AG08396 (cell line): ENCODE measurements at places on chromosomes 3 and 15.
A peak's percentile ranks its signal among the peaks of the same experiment; 100 is the strongest.

DNA sequence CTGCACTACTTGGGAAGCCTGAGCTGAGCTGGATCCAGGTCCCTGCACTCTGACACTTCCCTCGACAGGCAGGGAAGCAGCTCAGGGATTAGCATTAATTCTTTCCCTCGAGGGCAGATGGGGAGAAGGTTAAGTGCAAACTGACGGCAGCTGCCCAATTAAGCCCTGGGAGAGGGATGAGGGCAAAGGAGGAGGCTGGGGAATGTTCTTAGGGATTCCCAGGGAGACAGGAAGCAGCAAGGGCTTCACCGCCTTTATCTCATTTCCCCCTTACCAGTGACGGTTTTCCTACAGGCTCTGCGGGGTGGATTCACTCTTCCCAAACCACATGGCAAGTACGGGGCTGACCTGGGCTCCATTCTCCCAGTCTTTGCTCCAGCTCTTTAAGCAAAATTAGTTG, 519.0 kb upstream of the PROK2 start:
- no peak for DNase-seq

GRCh38 chr3:105891101-105891500, 22.3 kb upstream of the CBLB start:
- DNase-seq = no peak

GRCh38 chr3:18405141-18405540, 20.0 kb downstream of the SATB1 start:
- no peak for DNase-seq

GRCh38 chr15:56036546-56037067, 43.2 kb upstream of the NEDD4 start:
- DNase-seq = no peak

DNA sequence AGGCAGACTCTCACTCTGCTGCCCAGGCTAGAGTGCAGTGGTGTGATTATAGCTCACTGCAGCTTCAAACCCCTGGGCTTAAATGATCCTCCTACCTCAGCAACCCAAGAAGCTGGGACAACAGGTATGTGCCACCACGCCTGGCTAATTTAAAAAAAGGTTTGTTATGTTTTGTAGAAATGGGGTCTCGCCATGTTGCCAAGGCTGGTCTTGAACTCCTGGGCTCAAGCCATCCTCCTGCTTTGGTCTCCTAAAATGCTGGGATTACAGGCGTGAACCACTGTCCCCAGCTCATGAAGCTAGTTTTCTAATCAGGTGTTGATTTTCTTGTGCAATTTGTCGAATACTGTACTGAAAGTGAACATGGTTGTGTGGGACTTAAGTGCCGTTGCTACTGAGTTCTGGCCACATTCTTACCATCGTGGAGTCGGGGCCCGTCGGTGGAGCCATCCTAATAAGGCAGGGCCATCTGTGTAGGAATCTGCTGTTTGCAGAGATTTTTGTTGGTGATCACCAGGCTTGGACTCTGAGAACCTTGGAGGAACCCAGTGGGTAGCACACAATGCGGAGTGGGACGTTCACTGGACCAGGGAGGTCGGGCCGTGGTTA, 193.2 kb downstream of the GOLGA6L6 start:
- DNase-seq = no peak

- DNase-seq = no peak
Measured at GRCh38 chr3:53554559-53555067, 60.2 kb downstream of the CACNA1D start.

GRCh38 chr15:82554351-82554750, 14.1 kb upstream of the RPS17 start:
- no peak for DNase-seq

GRCh38 chr3:136694321-136694720, 57.9 kb downstream of the STAG1 start:
- no peak for DNase-seq

- no peak for DNase-seq
Measured at GRCh38 chr15:98900356-98900755, 107.2 kb downstream of the PGPEP1L start.

DNA sequence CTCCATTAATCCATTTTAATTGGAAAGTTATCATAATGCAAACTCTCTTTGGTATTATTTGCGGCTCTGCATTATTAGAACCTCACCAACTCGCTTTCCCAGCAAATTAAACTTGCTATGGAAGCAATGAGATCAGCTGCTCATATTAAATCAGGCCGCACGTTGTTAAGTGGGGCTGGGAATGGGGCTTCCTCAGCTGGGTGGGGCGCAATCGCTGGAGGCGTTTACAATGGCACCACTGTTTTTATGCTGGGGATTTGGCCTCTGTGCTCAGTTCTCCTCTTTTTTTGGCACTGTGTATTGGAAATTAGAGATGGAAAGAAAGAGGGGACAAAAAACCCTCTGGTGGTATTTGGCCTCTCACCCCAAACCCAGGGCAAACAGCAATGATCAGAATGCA, 72.2 kb downstream of the RPLP1 start:
- no peak for DNase-seq

GRCh38 chr15:60751985-60752952, 273.3 kb upstream of the ICE2 start:
- peak; percentile 57 for DNase-seq

GRCh38 chr3:36653095-36653494, 111.3 kb downstream of the DCLK3 start:
- no peak for DNase-seq

- no peak for DNase-seq
Measured at GRCh38 chr3:13213911-13214846, 140.9 kb upstream of the IQSEC1 start.

GRCh38 chr3:52240059-52240885, 1.3 kb upstream of the TWF2 start:
- peak; percentile 88 for DNase-seq

GRCh38 chr3:56621681-56622080, 61.4 kb downstream of the TASOR start:
- DNase-seq = no peak

- peak; percentile 20 for DNase-seq
Measured at GRCh38 chr15:62601777-62602545, 436.9 kb upstream of the C2CD4B start.

GRCh38 chr15:85049805-85050204, 68.1 kb downstream of the PDE8A start:
- no peak for DNase-seq

GRCh38 chr3:88960019-88960418, 147.4 kb upstream of the EPHA3 start:
- no peak for DNase-seq

- no peak for DNase-seq
Measured at GRCh38 chr3:134336587-134336986, 37.7 kb downstream of the AMOTL2 start.

- DNase-seq = no peak
Measured at GRCh38 chr3:195105389-195105788, 165.6 kb downstream of the XXYLT1 start.

- no peak for DNase-seq
Measured at GRCh38 chr3:126398423-126399350, 4.0 kb downstream of the CFAP100 start.

GRCh38 chr3:55458181-55458790, 28.8 kb downstream of the WNT5A start:
- no peak for DNase-seq

- DNase-seq = no peak
Measured at GRCh38 chr3:191523148-191523547, 62.2 kb downstream of the PYDC2 start.

GRCh38 chr3:134253475-134254226, 3.0 kb upstream of the RYK start:
- no peak for DNase-seq

GRCh38 chr15:93141371-93141794, 52.4 kb upstream of the RGMA start:
- DNase-seq = no peak

- no peak for DNase-seq
Measured at GRCh38 chr3:24845524-24846155, 351.0 kb upstream of the THRB start.

GRCh38 chr15:62739507-62739906, 303.0 kb upstream of the TPM1 start:
- DNase-seq = peak; percentile 55

DNA sequence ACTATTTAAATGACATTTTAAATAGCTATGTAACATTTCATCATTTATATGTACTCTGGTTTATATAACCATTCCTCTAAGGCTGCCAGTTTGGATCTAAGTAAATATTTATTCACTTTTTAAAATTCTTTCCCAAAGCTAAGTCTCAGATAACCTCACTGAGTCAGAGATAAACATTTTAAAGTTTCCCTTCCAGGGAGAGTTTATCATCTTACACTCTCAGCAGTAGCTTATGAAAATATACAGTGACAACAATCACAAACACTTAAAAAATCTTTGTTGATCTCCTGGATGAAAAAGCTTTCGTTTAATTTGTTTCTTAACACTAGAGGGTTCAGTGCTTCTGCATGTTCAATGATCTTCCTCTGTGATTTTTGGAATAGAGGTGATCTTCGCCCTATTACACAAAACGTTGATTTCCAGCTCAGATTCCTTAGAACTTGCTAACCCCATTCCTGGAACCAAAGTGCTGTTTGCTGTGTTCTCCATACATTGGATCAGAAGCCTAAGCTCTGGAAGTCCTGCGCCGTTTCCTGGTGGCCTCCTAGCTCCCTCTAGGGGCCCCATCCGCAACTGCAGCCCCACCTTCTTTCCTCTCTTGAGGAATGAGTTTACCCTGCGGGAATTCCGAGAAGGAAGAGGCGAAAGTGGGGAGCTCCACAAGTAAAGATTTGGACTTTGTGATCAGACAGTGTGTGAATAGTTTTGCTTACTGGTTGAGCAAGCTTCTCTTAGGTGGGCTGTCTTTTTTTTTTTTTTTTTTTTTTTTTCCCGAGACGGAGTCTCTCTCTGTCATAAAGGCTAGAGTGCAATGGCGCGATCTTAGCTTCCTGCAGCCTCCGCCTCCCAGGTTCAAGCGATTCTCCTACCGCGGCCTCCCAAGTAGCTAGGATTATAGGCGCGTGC, 29.3 kb upstream of the SACM1L start:
- DNase-seq = peak; percentile 75

GRCh38 chr15:38944536-38944935, 379.9 kb upstream of the RASGRP1 start:
- no peak for DNase-seq

DNA sequence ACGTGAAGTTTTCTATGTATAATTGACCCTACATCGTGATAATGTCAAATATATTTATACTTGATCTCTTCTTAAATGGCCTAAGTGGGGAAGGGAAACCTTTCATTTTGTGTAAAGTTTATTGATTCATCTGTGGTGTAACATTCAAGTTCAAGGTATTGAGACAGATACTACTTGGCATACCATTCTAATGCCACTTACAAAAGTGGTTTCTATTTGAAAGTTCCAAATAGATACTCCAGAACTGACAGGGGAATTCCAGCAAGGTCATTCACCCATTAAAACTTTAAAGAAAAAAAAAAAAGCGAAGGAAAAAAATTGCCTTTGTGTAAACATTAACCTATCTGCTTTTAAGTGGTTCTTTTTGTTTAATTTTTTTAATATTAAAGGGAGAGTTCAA, 45.3 kb upstream of the MAP3K13 start:
- no peak for DNase-seq

GRCh38 chr15:46709460-46710083, 1007.7 kb upstream of the SEMA6D start:
- DNase-seq = no peak

DNA sequence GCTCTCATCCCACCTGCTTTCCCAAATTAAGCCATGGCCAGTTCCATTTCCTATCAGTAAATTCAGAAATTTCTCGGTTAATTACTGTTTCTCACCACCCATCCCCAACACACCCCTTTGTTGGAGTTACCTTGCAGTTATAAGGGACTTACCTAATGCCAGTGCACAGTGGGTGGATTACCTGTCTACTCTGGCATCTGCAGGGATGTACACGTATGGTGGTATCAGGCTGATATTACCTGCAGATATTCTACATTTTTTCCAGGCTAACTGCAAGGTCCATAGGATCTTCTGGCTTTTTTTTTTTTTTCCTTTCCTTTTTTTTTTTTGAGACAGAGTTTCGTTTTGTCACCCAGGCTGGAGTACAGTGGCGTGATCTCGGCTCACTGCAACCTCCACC, 7.9 kb upstream of the MRAS start:
- no peak for DNase-seq

DNA sequence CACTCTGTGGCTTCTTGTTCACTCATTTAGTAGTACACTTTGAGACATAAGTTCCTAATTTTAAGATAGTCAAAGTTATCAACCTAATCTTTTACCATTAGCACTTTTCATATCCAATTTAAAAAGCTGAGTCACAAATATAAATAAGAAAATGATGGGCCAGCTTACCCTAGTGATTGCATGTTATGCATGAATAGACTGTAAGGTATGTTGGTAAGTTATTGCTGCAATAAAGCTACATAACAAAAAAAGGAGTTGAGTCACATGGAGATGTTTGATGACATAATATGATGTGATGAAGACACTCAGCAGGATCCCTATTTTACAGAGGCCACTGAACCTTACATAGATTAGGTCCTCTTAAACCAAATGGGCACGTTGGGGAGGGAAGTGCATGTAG, 161.3 kb downstream of the OCA2 start:
- no peak for DNase-seq

DNA sequence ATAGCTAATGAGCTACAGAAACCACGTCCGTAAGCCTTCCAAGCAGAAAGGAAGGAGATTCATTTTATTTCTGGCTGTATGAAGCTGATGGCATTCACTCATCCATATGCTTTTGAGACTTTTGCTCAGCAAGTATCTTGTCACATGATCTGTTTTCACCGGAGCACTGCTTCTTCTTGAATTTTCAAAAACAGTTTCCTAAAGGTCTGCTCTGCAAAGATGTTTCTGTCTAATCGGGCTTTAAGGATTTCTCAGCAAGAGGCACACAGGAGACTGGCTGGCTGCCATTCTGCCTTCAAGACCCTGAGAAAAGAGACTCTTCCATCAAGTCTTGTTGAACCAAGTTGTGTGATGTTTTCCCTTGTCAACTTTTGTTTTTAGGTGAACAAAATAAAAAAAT, 289.6 kb upstream of the LYSMD4 start:
- no peak for DNase-seq

DNA sequence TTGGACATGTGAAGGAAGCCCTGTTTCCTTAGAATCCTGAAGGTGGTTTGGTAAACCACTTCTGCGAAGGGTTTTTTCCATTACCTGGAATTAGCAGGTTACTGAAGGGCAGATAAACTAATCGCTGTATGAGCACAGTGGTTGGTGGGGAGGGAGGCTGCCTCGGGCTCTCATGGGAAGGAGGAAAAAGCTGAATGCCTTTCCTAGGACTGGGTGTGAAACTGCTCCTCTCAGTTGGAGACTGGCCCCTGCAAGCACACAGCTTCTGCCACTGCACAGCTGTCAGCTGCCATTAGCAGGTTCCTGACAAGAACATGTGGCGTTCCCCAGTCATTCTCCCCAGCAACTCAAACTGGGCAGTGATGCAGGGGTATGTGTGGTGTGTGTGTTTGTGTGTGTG, 376.3 kb downstream of the GAP43 start:
- no peak for DNase-seq

DNA sequence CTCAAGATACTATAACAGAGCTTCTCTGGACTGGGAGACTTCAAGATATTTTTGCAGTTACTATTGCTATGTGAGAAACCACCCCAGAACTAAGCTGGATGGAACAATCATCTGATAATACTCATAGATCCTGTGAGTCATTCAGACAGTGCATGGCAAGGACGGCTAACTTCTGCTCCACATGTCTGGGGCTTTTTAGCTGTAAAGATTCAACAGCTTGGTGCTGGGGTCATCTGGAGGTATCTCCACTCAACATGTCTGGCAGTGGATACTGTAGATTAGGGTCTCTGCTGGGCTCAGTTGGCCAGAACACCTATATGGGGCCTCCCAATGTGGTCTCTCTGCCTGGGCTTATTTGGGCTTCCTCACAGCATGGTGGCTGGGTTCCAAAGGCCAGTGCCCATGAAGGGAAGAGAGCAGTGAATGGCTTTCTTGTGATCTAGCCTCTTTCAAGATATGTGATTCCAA, 117.3 kb upstream of the SLC7A14 start:
- DNase-seq = peak; percentile 61
